ENCODE measurements at places on chromosomes 3 and 15.

GRCh38 chr3:31485196-31485595 is 47.5 kb upstream of the STT3B start:
- H3K27me3 ChIP-seq = no peaks in the 10 kb centered on the region
- H3K27ac ChIP-seq = no peak overlapping the region
- H3K4me1 ChIP-seq = no peaks in the 10 kb centered on the region
- no peaks in the 10 kb centered on the region for H3K36me3 ChIP-seq
- H3K4me3 ChIP-seq = no peak overlapping the region

DNA sequence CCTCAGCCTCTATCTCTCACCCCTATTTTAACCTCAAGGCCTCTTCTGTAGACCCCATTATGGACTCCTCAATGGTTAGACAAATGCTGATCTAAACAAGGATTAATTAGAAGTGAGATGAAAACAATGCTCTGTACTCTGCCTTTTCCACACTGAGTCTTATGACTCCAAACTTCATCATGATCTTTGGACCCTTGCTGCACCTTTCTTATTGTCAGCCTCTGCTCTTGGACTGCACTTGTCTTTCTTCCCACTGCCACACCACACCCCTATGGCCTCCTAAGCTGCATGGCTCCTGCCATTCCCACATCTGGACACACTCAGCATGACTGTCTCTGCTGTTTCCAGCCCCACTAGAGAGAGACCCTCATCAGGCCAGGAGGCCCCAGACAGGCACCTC is 348.2 kb downstream of the RORA start:
- no peaks in the 10 kb centered on the region for H3K4me1 ChIP-seq
- H3K4me3 ChIP-seq = no peak overlapping the region
- no peak overlapping the region for H3K27ac ChIP-seq
- no peak for DNase-seq
- no peaks in the 10 kb centered on the region for H3K27me3 ChIP-seq

GRCh38 chr15:45186771-45187577 is 792 bp downstream of the SHF start:
- no peaks in the 10 kb centered on the region for H3K36me3 ChIP-seq
- H3K27ac ChIP-seq = no peak overlapping the region
- H3K4me3 ChIP-seq = no peak overlapping the region
- peaks cover 18% of the 10 kb centered on the region for H3K27me3 ChIP-seq
- no peaks in the 10 kb centered on the region for H3K4me1 ChIP-seq
- DNase-seq = no peak

DNA sequence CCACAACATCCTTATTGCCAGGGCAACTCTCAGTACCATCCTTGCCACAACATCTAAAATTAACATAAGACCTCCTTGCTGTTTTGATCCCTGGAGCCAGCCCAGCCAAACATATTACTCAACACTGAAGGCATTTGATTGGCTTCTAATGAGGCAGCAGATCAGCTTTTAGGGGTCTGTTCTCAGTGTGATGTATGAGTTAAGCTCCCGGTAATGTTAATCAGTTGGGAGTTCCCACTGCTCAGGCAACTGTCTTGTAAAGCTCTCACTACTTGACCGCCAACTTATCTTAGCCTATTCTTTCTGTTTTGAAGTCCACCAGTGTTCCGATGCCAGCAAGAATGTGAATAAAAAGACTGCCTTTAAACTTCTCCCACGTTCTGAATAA is 158.9 kb downstream of the FOXB1 start:
- H3K4me1 ChIP-seq = no peaks in the 10 kb centered on the region
- no peaks in the 10 kb centered on the region for H3K27me3 ChIP-seq
- peak; percentile 16 for DNase-seq
- H3K36me3 ChIP-seq = no peaks in the 10 kb centered on the region
- no peak overlapping the region for H3K27ac ChIP-seq

GRCh38 chr15:68214838-68215254 is 9.7 kb upstream of the CALML4 start:
- no peak for DNase-seq
- H3K4me1 ChIP-seq = no peaks in the 10 kb centered on the region
- H3K36me3 ChIP-seq = peaks cover 2% of the 10 kb centered on the region
- H3K27me3 ChIP-seq = no peaks in the 10 kb centered on the region
- no peak overlapping the region for H3K4me3 ChIP-seq

- H3K27me3 ChIP-seq = no peaks in the 10 kb centered on the region
- H3K36me3 ChIP-seq = no peaks in the 10 kb centered on the region
- peak overlapping the region; percentile 96 for H3K4me3 ChIP-seq
- no peak for DNase-seq
Measured at GRCh38 chr3:39108200-39108710, 775 bp downstream of the TTC21A start.

- H3K4me1 ChIP-seq = no peaks in the 10 kb centered on the region
- H3K4me3 ChIP-seq = no peak overlapping the region
- H3K27ac ChIP-seq = no peak overlapping the region
- no peak for DNase-seq
- peaks cover 6% of the 10 kb centered on the region for H3K27me3 ChIP-seq
Measured at GRCh38 chr3:71891483-71891882, 106.5 kb upstream of the PROK2 start.

GRCh38 chr3:120683671-120684301 is 1.7 kb upstream of the HGD start:
- DNase-seq = no peak
- no peaks in the 10 kb centered on the region for H3K27me3 ChIP-seq
- no peak overlapping the region for H3K27ac ChIP-seq
- H3K36me3 ChIP-seq = no peaks in the 10 kb centered on the region

DNA sequence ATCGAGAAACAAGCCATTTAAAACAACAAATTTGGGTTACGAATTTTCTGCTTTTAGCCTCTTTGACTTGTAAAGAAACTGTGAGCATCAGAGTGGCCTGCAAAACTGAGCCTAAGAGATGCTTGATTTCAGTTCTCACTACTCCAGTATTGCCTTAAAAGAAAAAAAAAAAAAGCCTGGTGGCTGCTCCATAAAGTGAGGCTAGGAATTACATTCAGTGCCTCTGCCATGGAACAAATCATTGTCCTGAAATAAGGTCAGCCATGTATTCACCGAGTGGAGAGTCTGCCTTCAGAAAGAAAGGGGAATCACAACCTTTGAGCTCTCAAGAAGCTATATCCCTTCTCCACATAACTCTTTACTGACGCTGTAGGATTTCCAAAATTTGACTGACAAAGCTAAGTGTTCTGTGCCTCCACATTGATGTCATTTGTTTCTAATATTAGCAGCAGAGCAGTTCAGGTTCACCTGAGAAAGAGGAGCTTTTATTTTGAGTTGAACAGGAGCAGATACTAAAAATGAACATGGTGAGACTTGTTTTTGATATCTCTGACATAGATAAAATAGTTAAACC is 137.3 kb downstream of the SSR3 start:
- no peaks in the 10 kb centered on the region for H3K27me3 ChIP-seq
- H3K4me3 ChIP-seq = no peak overlapping the region
- H3K4me1 ChIP-seq = no peaks in the 10 kb centered on the region
- no peak for DNase-seq

DNA sequence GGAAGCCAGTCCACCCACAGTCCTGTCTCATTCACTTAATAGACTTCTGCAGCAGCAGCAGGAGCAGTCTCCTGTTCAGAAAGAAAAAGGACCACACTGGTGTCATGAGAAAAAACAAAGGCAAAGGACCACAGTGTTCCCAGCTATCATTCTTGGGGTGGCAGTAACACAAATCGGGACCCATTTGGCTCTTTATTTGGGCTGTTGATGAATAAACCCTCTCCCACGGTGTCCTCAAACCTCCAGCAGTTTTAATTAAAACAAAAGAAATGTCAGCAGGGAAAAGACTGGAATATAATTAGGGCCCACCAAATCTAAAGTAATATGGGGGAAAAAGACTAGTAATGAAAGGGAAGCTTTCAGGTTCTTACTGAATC is 210.5 kb upstream of the SLC2A2 start:
- no peak overlapping the region for H3K4me3 ChIP-seq
- DNase-seq = no peak
- no peaks in the 10 kb centered on the region for H3K36me3 ChIP-seq
- H3K27me3 ChIP-seq = no peaks in the 10 kb centered on the region
- H3K27ac ChIP-seq = no peak overlapping the region

DNA sequence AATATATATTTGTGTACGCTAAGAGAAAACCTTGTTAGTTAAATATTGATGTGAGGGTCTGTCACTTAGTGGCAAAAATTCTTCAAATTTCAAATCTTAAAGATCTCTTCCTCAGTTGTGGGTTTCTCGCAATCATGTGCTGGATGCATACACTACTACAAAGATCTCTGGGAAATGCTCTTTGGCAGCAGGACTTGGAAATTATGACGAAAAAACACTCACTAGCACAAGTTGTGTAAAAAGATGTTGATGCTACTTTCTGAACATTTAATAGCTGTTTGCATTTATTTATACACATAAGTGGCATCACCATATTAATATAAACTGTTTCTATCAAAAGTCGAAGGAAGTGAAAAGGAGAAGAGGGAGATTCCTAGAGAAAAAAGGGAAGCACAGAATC is 10.8 kb upstream of the NANOGP8 start:
- no peaks in the 10 kb centered on the region for H3K36me3 ChIP-seq
- no peak for DNase-seq
- H3K4me1 ChIP-seq = no peaks in the 10 kb centered on the region
- H3K27ac ChIP-seq = no peak overlapping the region

- no peak overlapping the region for H3K4me3 ChIP-seq
- no peaks in the 10 kb centered on the region for H3K36me3 ChIP-seq
- DNase-seq = no peak
- H3K27me3 ChIP-seq = no peaks in the 10 kb centered on the region
- H3K27ac ChIP-seq = no peak overlapping the region
Measured at GRCh38 chr15:56815247-56815646, 81.9 kb upstream of the ZNF280D start.
